ENCODE measurements at places on chromosomes 6 and 20. TPM values are rescaled to one million over a fixed set of nuclear protein-coding genes. Genes with fewer than 3 reads are reported as not detected.

GNAS-AS1 gene
- total RNA-seq, result 3.5 TPM

DSP gene
- 4.1 TPM for total RNA-seq

RIN2 gene
- 16.0 TPM for total RNA-seq

ISM1 gene
- total RNA-seq, result 0.55 TPM

GATA5 gene
- total RNA-seq, result 70.6 TPM

GRCh38 chr6:12528581-12529363, 187.8 kb upstream of the PHACTR1 start:
- DNase-seq, result no peak

DNA sequence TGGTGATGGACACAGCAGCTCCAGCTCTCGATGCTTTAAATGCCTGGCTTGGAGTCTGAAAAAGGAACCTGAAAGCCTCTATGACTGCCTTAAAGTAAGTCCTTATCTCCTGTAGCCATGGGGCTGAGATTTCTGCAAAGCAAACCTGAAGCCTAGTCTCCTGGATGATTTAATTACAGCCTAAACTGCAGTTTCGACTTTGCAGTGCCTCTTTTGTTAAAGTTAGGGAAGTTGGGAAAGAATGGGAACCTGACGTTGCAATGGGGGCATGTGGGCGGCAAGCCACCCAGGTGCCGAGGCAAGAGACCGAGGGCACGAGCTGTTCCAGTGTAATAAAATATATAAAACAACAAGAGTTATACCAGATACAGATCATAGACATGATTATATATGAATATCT, 11.7 kb upstream of the TCFL5 start:
- no peak for DNase-seq

DNA sequence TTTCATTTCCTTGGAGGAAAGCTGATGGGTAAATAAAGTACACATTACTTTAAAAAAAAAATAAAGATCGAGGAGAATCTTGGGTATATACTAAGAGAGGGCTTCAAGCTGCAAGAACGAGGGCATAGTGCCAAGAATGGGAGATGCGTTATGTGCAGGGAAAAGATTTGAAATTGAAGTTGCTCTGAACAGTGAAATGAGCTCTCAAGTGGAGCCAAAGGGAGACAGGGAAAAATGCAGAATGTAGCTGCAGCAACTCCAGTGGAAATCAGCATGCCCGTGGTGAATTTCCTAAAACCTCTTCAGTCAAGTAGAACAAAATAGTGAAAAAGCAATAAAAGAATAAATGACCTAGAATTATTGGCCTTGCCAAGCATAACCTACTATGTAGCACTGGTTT, 11.4 kb upstream of the COL9A1 start:
- peak; percentile 26 for DNase-seq

DNA sequence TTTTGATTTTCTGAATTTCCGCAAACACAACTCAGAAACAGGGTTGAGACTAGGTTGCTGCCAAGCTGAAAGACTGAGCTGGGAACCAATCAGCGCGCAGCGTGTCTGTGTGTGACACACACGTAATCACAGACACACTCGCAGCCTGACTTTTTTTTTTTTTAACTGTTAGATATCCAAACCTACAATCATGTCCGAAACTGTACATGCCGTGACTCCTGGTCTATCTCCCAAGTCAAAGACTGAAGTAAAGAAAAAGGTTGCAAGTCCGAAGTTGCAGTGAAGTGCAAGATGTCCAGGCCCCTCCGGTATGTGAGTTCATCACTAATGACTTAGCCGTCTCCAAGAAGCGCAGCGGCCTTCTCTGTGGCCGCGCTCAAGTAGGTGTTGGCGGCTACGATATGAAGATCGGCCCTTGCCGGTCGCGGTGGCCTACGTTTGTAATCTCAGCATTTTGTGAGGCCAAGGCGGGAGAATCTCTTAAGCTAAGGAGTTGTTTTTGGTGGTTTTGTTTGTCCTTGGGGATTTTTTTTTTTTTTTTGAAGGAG, 108.2 kb downstream of the HFE start:
- DNase-seq, result peak; percentile 95

DNA sequence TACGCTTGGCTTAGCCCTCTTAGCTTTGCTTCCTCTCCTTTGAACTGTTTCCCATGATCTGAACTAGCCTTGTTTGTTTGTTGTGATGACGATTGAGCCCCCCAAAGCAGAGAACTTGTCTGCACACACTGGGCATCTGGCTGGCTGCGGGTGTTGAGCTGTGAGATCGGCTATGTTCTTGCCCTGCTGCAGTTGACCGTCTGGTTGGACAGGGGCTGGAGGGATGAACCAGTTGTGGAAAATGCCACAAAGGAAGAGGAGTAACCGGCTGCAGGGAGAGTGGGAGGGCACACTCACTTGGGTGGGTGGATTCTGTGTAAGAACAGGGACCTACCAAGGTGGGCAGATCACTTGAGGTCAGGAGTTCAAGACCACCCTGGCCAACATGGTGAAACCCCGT, 12.4 kb upstream of the RSPO4 start:
- DNase-seq, result no peak

DNA sequence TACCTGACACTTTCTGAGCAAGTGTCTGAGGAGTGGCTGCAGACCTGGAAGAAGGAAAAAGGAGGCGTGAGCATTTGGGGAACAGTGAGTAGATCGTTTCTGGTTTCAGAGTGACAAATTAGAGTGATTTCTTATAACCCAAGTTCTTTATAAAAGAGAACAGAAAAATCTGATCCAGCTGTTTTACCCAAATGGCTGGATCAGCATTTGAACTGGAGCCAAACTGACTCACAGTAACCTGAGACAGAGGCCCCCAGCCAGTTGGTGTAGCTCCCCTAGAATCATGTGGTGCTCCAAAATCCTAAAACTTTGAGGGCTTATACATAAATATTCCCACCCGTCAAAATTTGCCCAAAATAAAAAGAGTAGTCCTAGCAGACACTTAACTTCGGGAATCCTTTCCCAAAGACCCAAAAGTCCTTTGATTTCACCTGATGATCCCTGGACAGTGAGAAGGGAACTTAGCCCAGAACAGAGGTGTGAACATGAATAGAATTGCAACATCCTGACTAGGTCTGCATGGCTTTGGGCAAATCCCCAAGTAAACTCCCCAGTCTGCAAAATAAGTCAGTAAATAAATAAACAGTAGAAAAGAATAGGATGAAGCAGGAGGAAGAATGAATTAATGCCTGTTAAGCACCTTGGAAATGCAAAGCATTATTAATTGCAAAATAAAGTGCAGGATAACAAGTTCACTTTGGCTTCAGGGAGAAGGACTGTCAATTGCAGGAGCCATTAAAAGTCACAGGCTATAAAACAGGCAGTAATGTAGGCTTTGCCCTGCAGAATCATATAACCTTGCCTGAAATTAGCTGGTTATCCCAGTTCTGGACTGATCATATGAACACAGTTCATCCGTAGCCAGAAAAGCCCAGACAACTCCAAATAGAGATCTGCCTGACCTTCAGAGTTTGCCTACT, 262.0 kb upstream of the JARID2 start:
- no peak for DNase-seq

- DNase-seq, result peak; percentile 50
These were observed 628 bp downstream of the NKAIN4 start for GRCh38 chr20:63253438-63254231.

DNA sequence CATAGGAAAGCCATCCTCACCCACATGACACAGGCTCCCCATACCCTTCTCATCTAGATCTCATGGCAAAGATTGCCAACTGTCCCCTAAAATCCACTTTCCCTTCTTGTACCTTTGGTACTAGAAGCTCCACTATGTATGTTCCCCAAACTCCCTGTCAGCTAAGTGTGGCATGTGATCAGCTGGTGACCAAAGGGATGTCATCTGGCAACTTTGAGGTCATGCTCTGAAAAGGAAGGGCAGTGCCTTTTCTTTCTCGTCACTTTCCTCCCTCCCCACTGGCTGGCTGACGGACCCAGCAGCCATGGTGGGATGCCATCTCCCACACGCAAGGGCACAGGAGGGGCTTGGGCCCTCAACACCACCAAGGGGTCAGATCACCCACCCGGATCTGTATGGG, 23.8 kb upstream of the TAF8 start:
- DNase-seq, result no peak

- DNase-seq, result no peak
These were observed 5.2 kb upstream of the TREM1 start for GRCh38 chr6:41291717-41292116.

DNA sequence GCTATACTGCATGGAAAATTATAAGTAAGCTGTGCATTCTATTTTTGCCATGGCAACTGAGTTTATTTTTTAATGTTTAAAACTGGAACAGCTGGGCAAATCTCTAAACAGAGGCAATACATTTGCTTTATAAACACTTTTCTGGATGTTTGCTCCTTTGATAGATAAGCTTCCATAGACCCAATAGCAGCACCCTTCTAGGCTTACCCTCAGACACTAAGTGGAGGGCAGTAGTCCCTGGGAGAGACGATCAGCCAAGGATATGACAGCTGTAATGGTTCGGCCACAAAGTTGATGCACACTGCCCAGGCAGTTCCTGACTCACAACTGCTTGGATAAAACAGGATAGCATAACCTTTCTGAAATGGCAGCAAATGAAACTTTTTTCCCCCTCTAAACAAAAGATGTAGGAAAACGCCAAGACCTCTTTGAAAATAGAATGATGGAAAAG, 8.5 kb upstream of the MRPS10 start:
- no peak for DNase-seq

- no peak for DNase-seq
These were observed 840 bp upstream of the LY86 start for GRCh38 chr6:6587696-6588063.

- no peak for DNase-seq
These were observed 2.4 kb downstream of the CEP85L start for GRCh38 chr6:118648866-118649554.

DNA sequence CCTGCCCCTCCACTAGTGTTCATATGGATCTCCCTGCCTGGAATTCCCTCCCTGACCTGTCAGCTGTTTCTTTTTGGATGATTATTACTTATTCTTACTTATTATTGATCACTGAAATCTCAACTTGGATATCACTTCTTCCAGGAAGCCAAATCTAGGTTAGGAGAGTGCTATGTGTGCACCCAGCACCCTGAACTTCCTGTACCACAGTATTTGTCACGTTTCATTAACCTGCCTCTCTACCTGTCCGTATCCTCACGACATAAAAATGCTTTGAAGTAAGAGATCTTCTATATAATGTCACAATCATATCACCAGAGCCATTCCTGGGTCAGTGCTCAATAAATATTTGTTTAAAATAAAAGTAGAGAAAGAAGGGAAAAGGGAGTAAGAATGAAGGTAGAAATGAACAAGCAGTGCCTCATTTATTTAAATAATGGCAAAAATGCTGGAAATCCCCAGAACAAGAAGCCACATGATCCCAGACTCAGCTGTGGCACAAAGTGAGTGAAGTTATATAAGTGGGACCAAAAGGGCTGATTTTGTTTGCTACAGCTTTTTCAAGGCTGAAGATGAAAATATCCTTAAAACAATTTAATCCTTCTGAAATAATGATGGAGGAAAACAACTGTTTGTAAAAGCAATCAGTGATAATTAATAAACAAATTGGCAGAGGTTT, 88.0 kb upstream of the MANEA start:
- no peak for DNase-seq

DNA sequence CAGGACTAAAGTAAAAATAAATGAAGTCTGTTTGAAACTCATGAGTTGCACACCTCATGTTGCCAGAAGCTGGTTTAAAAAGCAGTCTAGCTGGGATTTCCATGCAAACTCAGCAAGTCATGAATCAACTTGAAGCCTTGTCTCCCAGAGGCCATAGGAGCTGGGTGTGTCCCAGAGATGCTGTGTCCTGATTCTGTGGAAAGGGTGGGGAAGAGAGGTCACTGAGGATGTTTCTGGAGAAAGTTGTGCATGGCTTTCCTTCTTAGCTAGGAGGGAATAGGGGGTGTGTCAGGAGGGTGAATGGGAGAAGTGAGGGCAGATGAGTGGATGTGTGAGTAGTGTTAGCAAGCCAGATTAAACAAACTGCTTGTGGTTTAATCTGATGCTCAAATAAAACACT, 111.3 kb downstream of the ADAT2 start:
- DNase-seq, result no peak

All from testis (tissue), 5 donors.